Activated CD8-positive, alpha-beta memory T cell treated with anti-CD3 and anti-CD28 coated beads for 4 hours (primary cell): ENCODE measurements at places on chromosomes 13 and 19.

DNA sequence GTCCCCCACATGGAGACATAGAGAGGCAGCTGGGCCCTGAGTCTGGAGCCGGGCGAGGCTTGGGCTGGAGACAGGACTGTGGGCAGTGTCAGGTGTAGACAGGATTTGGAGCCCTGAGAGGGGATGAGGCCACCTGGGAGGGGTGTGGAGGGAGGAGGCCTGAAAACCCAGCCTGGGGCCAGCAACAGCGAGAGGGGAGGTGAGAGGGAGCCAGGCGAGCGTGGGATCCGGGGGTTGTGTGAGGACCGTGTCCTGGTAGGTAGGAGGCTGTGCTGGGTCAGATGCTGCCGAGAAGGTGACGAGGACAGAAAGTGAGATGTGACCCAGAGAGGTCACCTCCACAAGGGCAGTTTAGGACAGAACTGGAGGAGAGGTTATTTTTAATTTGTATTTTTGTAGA is 7.4 kb downstream of the MPND start:
- DNase-seq: no peak

DNA sequence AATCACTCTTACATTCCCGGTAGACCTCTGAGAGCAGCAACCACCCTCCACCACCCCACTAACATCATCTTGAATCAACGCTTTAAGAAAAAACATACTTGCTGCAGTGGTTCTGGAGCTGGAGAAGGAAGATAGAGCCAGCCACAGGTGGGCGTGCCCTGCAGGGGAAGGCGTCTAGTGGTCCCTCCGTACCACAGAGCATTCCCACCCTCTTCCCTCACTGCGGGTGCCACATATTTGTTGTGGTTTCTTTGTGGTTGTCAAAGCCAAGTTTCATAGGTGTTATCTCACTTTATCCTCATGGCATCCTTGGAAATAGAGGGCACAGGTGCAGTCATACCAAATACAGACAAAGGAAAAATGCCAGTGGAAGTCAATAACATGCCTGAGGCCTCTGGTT is 22.2 kb downstream of the COL4A2 start:
- DNase-seq: no peak

GRCh38 chr19:34319785-34320184 is 45.2 kb upstream of the GPI start:
- no peak for DNase-seq

DNA sequence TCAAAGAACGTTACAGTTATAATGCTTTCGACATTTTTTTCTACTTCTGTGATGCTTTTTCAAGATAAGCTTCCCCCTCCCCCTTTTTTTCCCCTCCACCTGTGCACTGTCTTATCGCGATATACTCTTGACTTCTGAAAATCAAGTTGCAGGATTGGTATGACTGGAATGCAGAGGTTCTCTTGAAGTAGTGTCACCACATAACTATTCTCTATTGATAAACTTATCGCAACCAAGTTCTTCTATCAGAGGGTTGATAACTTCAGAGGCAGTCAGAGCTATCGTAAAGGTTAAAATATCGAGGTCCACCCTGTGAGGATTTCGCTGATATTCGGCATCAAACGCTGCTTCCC is 820 bp downstream of the EID2 start:
- no peak for DNase-seq

DNA sequence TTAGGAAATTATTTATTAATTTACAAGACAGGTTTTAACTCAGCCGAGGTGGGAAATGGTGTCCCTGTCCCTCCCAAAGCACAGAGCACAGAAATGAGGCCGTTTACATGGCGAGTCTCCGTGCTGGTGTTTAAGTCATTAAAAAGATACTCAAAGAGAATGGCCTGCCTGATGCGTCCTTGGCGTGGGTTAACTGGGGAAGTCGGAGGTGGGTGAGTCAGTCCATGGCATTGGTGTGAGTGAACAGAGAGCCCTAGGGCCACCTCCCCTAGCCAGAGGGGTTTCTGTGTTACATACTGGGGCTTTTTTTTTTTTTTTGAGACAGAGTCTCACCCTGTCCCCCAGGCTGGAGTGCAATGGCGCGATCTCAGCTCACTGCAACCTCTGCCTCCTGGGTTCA is 3.9 kb downstream of the FEM1A start:
- DNase-seq: no peak

DNA sequence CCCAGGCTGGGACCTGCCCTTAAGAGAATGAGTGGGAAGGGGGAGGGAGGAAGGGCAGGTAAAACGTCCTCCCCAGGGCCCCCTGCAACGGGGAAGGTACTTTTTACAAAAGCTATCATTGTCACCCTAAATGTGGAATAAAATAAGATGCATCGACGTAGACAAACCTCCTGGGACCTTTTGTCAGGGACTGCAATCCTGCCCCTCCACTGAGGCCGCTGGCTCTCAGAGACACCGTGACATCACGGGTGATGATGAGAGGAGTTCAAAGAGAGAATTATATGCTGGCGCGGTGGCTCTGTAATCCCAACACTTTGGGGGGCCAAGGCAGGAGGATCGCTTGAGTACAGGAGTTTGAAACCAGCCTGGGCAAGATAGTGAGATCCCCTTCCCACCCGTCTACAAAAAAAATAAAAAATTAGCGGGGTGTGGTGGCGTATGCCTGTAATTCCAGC is 1.8 kb upstream of the MYBPC2 start:
- no peak for DNase-seq

DNA sequence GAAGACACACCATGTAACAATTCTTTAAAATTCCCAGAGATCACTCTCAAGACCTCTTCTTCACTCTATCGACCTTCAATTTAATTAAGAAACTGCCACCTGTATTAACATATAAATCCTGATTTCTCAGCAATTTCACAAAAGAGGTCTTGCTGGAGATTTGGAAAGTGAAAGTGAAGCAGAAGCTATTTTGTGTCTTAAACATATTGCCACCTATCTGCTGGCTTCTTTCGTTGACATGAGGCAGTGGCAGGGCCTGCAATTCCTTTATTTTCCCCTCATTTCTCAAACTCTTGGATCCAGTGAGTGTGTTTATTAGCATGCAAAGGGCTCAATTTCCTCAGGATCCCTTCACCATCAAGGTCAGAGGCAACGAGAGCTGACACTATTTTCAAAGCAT is 780.2 kb upstream of the SLITRK1 start:
- DNase-seq: no peak

- no peak for DNase-seq
Measured at GRCh38 chr13:99996381-99996973, 14.9 kb downstream of the ZIC2 start.

DNA sequence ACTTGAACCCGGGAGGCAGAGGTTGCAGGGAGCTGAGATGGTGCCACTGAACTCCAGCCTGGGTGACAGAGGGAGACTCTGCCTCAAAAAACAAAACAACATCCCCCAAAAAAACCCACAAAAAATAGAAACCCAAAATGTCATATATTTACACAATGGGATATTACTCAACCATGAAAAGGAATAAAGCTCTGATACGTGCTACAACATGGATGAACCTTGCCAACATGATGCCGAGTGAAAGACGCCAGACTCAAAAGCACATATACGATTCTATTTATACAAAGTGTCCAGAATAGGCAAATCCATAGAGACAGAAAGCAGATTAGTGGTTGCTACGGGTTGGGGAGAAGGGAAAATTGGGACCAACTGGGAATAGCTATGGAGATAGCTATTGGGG is 2.1 kb upstream of the TPRX1 start:
- no peak for DNase-seq

- DNase-seq: no peak
Measured at GRCh38 chr13:37385248-37385647, 213.3 kb downstream of the POSTN start.

DNA sequence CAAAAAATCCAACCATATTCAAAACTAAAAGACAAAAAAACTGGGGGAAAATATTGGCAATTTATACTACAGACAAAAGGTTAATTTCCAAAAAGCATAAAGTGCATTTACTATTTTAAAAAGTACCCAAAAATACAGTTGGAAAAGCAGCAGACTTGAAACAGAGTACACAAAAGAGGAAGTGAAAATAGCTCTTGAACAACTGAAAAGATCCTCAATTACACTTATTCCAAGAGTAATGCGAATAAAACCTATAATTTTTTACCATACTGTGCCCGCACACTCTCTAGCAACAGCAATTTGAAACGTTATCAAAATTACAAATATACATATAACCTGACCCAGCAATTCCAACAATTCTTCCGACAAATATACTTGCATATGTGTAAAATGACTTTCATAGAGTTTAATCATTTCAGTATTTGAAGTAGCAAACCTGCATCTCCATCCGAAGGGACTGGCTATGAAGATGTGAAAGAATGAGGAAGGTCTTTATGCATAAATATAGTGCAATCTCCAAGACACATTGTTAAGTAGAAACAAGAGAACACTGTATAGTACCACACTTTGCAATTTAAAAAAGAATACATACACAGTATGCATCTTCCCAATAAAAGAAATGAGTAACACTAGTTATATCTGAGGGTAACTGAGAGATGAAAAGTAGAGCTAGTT is 25.4 kb downstream of the ALG5 start:
- DNase-seq: no peak

DNA sequence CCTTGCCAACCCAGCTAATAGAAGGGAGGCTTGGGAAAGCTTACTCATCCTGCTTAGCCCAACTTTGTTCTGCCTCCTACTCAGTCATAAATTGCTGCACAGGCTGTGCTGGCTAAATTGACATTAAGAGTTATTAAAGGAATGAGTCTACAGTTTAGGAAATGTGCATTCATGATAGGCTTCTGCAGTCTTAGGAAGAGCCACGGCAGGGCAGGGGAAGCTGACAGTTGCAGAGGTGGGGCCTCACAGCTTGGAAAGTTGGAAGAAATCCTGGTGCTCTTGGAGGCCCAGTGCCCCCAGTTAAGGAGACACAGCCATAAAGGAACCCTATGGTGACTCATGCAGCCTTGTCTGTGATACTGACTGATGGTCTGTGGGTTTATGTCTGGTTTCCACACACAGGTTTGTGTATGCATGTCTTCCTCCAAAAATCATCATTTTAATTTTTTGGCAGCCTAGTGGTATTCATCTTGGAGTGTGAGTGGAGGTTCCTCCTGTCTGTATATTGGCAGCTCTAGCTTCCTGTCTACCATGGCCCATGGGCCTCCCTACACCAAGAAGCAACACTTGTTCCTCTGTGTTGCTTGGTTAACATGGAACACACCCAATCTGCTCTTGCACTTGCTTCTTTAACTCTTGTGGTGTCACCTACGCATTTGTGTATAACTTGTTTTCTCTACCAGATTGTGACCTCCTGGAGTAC is 135.0 kb upstream of the KL start:
- DNase-seq: no peak

DNA sequence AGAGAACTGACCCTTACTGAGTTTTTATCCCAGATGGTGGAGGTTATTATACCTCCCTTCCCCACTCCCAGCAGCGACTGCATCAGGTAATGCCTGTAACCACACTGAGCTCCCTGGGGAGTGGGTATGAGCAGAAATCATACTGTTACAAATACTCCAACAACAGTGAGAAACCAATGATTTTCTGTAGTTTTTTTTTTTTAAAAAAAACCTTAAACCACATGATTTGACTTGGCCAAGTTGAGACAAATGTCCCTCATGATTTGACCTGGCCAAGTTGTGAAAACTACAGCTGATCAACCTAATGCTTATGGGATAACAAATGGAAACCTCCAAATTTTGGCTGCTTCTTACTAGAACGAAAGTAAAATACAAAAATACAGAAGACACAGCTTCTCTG is 33.1 kb upstream of the SERP2 start:
- DNase-seq: no peak

- no peak for DNase-seq
Measured at GRCh38 chr19:29620931-29621351, 14.9 kb downstream of the POP4 start.

- no peak for DNase-seq
Measured at GRCh38 chr19:56096665-56097064, 24.4 kb downstream of the ZNF787 start.

DNA sequence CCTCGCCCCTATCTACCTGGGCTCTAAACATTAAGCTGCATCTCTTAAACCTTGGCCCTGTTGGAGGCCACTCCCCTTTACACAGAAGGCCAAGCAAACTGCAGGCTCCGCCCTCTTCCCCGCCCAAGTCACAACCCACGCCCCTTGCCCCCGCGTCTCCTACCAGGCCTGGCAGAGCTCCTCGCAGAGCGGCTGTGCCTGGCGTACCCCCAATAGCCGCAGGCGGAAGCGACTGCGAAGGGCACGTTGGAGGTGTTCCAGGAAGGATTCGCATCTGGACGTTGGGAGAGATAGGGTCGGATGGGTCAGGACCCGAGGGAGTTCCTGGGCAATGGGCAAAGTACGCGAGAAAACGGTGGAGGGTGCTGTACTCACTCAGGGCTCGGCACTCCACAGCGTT is 5.9 kb downstream of the RTBDN start:
- DNase-seq: no peak

DNA sequence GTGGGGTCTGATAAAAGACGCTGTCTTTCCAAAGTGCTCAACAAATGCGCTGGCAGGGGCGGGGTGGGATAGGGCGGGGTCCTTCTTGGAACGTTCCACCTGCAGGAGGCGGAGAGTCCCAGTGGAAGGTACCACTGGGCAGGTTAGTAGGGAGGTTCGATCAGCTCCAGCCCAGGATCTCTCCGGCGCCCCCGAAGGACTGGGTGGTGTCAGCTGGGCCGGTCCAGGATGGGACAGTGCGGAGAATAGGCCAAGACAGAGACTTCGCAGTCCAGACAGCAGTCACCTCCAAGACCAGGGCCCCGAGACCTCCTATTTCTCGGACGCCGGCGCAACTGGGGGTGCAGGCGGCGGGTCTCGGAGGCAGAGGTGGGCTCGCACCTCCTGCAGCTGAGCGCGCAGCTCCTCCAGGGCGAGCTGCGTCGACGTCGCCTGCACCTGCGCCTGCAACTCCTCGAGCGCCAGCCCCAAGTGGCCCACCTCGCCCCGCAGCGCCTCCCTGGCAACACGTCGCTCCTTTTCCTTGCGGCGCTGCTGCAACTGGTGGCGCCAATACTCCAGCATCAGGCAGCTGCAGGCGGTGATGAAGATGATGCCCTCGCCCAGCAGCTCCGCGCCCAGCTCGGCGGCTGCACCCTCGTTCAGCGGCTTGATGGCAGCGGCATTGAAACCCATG is 21.6 kb downstream of the VASP start:
- no peak for DNase-seq

- no peak for DNase-seq
Measured at GRCh38 chr13:113183450-113184129, 24.9 kb downstream of the PCID2 start.
